NCI-H2107 (cell line): ENCODE measurements at places on chromosomes 16 and 17.
A peak's percentile ranks its signal among the peaks of the same experiment; 100 is the strongest.

DNA sequence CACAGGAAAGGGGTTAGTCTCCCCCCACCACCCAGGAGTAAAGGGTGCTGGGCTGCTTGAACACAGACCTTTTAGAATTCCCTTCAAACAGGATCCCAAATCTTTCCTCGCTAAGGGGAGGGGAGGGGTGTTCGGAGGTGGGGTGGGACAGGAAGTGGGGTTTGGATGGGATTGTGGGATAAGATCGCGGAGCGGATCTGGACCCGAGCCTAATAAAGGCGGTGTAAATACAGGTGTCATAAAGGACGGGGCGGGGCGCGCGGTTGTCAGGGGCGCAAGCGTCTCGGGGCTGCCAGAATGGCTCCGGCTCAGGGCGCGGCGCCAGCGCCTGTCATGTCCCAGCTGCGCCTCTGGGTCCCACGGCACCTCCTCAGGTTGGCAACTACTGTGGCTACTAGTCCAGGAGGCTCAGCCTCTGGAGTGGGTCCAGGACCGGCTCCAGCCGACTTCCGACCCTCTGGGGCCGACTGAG lies 59.8 kb upstream of the FBXO47 start:
- DNase-seq = peak; percentile 52

DNA sequence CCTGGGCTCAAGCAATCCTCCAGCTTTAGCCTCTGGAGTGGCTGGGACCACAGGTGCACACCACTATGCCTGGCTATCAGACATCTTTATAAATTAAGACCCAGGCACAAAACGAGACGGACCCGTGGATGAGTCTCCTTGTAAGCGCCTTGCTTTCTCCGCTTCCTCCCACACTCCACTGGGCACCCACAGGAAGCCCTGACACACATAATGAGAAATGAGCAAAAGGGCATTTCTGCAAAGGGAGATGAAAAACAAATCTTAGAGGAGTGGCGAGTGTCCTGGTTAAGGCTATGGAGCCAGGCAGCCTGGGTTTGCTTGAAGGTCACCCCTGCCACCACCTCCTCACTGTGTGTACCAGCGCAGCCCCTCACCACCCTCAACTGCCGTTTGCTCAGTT lies 56.3 kb downstream of the XYLT1 start:
- DNase-seq = no peak

GRCh38 chr17:73643001-73643851 lies 1.0 kb downstream of the SDK2 start:
- no peak for DNase-seq

DNA sequence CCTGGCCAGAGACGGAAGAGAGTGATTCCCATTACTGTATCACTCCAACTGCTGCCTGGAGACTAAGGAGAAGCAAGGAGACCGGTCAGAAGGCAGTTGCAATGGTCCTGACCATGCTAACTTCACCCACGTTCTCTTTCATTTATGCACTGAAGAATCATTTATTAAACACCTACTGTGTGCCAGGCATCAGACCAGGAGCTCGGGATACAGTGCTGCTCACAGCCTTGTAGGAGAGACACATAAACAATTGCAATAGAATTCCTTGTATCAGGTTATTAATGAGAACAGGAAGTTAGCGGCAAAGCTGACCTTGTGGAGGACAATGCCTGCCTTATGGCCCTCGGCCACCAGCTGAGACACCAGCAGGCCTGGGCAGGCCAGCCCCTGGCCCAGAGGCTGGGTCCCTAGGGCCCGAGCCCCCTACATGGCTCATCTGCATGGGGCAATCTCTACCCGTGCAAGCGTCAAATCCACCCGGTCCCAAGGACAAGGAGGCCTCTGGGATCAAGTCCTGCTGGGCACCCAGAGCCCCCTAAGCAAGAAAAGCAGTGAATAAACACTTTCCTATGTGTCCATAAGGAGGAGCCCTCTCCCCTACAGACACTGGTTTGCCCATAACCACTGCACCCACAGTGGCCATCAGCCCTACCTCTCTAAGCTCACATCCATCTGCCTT lies 8.6 kb upstream of the ENPP7 start:
- no peak for DNase-seq

DNA sequence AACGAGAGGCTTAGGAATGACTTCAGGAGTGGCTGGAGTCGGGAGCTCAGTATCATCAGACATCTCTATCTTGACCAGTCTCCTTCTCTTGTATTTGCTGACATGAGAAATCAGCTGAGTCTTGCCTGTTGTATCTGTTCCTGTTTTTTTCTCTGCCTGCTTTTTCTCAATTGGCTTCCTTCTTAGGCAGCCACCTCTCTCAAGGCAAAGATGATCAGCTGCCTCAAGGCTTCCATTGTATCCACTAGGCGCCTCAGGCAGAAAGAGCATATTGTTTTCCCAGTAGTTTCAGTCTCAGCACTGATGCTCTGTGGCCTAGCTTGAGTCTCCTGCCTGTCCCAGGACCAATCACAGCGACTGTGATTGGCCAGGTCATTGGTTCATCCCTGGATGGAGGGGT lies 306.2 kb downstream of the CPPED1 start:
- no peak for DNase-seq

DNA sequence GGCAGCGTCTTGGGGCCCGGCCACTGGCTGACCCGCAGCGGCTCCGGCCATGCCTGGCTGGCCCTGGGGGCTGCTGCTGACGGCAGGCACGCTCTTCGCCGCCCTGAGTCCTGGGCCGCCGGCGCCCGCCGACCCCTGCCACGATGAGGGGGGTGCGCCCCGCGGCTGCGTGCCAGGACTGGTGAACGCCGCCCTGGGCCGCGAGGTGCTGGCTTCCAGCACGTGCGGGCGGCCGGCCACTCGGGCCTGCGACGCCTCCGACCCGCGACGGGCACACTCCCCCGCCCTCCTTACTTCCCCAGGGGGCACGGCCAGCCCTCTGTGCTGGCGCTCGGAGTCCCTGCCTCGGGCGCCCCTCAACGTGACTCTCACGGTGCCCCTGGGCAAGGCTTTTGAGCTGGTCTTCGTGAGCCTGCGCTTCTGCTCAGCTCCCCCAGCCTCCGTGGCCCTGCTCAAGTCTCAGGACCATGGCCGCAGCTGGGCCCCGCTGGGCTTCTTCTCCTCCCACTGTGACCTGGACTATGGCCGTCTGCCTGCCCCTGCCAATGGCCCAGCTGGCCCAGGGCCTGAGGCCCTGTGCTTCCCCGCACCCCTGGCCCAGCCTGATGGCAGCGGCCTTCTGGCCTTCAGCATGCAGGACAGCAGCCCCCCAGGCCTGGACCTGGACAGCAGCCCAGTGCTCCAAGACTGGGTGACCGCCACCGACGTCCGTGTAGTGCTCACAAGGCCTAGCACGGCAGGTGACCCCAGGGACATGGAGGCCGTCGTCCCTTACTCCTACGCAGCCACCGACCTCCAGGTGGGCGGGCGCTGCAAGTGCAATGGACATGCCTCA lies 773 bp downstream of the NTN3 start:
- DNase-seq = no peak

DNA sequence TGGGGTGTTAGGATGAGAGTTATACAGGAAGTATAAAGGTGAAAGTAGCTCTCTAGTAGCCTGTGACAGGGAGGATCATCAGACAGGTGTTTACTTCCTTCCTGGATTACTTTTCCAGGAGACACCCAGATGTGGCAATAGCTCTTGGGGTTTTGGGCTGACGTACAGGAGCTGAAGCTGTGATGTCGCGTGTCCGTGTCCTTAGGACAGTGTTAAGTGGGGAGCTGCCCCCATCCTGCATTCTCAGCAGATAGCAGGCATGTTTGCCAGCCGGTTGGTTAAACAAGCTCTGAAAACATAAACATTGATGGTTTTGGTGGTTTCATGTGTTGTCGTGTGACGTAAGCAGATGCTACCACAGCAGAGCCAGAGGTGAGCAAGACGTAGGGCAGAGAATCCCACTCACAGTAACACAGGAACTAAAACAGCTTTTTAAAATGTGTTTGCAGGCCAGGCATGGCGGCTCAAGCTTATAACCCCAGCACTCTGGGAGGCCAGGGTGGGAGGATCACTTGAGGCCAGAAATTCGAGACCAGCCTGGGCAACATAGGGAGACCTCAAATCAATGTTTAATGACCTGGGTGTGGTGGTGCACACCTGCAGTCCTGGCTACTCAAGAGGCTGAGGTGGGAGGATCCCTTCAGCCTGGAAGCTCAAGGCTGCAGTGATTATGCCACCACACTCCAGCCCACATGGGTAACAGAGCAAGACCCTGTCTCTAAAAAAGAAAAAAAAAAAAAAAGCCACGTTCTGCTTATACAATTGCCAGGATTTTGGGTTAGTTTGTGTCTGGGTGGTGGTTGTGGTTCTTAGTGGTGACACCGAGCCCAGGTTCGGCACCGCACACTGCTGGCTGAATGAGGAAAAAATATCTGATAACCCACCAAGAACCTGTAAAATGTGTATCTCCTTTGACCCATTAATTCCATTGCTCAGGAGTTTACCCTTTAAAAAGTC lies 18.2 kb upstream of the IL17C start:
- no peak for DNase-seq

GRCh38 chr17:77451894-77452852 lies 311.4 kb downstream of the SEC14L1 start:
- DNase-seq = peak; percentile 34

DNA sequence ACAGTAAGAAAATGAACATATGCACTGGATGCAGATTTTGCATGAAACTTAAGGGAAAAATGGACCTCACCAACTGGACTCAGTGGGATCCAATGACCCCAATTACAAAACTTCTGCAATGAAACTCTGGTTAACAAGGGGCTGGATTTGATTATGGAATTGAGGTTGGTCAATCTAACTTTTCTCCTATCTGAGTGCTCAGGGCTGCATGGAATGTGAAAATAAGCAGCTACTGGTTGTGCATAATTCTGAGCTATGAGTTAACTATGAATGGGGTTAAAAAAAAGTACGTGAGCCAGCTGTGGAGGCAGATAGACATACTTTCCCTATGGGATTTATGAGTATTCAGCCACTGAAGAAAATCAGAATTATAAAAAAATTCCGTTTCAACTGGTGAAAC lies 9.2 kb downstream of the FAM20A start:
- no peak for DNase-seq

- DNase-seq = no peak
Observed at GRCh38 chr16:1159325-1159972, 6.5 kb downstream of the CACNA1H start.

- no peak for DNase-seq
Observed at GRCh38 chr17:77396610-77397009, 255.8 kb downstream of the SEC14L1 start.

- no peak for DNase-seq
Observed at GRCh38 chr16:48206594-48207242, 37.4 kb upstream of the LONP2 start.

- DNase-seq = no peak
Observed at GRCh38 chr17:51083981-51084380, 36.7 kb downstream of the SPAG9 start.

DNA sequence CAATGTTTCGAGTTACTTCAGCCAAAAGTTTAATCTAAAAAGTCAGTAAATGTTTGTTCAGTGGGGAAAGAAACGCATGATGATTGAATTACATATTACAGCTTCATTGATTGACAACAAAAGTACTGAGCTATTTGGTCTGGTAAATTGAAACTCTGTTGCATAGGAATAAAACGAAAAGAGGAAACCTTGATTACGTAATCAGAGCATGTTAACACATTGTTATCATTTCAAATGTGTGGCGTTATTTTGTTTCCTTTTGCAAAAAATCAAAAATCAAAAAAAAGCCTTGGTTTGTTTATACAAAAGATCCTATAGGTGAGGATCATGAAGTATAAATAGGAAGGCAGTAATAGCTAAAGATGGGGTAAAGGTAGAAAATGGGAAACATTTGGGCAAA lies 19.5 kb upstream of the CA10 start:
- no peak for DNase-seq

- no peak for DNase-seq
Observed at GRCh38 chr17:49342575-49342936, 19.5 kb downstream of the ZNF652 start.

- DNase-seq = no peak
Observed at GRCh38 chr16:81380932-81381331, 63.7 kb upstream of the CMIP start.

DNA sequence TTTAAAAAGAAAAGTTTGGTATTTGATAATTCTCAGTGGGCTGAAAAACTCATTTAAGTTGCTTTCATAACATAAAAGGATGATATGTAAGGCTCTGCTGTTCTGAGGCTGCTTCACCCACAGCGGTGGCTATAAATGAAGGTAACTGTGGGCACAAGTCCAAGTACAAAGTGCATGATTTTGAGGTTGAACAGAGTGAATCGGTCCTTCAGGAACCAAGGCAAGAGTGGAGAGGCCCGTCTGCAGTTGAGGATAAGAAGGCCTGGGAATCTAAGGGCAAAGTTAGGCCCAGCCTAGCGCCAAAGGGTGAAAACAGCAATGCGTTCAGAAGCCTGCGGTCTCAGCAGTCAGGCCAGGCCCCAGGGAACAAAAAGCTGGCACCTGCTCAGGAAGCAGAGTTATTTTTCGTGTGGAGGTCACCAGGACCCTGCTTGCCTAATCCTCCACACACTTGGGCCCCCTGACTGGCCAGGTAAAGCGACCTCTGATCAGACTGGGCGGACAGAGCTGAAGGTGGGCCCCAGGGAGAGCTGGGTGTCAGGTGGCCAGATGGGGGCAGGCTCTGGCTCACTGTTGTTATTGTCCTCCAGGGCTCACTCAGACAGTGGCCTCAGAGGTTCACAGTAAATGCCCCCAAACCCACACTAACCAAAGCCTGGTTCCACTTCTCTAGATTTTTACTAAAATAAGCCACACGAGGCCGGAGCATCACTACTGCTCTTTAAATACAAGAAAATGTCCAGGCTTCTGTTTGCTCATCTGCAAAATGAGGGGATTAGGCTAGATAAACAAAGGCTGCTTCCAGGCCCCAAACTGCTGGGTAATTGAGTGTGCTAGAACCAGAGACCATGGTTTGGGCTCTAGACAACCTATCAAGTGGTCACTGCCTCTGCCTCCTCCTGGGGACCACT lies 46.5 kb downstream of the TEX2 start:
- no peak for DNase-seq

DNA sequence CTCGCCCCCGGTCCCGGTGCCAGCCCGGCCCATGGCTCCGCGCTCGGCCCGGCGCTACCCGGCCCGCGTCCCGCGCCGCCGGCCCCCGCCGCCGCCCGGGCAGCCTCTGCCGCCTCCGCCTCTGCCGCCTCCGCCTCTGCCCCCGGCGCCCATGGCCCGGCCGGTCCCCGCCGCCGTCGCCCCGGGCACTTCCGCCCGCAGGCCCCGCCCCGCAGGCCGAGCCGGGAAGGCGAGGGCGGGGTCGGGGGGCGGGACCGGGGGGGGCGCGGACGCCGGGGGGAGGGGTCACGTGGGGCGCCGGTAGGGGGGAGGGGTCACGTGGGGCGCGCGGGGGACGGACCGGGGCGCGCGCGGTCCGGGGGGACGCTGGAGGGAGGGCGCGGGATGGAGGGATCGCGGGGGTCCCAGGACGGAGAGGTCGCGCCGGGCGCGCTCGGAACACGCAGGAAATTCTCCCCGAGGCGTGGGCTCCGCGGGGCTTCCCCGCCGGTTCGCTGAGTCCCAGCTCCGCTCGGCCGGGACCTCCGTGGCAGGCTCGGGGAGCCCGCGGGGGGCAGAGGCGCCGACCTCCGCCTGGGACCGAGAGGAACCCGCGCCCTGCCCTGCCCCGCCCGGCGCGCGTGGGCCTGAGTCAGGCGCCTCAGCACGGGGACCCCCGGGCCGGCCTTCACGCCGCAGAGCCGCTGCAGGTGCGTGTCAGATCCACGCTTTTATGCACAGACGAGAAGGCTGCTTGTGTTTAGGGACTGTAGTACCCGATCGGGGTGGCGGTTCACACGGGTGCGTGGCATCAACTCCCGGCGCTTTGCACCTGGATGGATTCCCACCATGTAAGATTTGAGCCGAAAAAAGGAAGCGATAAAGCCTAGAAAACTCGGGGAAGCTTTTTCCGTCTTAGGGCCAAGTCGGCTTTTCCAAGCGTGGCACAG lies at the start of gene PGAP6:
TSS of gene PGAP6 (minus strand) at position 190 of the 929 bp plus-strand sequence. CDS start at position 33, 157 bp downstream.
- DNase-seq = peak; percentile 66
